ENCODE measurements at places on chromosomes 6 and 20.
A peak's percentile ranks its signal among the peaks of the same experiment; 100 is the strongest.

- no peak for DNase-seq
These were observed 108.5 kb downstream of the MANEA start for GRCh38 chr6:95685822-95686221.

- DNase-seq, result no peak
These were observed 434.3 kb upstream of the IMPG1 start for GRCh38 chr6:76506808-76507207.

DNA sequence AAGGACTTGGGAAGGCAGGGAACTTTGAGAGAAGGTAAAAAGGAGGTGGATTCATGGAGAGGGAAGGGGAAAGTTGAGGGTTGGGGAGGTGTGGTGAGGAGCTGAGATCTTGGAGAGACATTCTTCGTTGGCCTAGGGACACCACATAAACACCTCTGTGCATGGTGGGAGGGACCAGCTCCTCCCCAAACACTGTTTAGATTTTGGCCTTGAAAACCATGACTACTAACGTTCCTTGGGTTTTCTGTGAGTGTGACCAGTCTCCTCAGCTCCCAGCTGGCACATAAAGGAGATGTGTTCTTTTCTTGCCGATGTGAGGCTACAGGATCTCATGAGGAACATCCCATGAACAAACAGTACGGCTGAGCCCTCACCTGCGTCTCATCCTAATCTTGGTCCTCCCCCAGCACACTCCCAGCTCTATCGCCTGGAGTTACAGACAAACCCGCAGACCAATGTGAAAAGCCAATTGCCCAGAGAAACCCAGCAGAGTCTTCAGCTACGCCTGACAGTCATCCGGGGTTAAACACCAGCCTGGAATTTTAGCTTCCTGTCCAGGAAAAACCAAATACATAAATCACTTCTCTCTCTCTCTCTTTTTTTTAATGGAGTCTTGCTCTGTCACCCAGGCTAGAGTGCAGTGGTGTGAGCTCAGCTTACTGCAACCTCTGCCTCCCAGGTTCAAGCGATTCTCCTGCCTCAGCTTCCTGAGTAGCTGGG is 22.0 kb upstream of the DDR1 start:
- peak; percentile 41 for DNase-seq

DNA sequence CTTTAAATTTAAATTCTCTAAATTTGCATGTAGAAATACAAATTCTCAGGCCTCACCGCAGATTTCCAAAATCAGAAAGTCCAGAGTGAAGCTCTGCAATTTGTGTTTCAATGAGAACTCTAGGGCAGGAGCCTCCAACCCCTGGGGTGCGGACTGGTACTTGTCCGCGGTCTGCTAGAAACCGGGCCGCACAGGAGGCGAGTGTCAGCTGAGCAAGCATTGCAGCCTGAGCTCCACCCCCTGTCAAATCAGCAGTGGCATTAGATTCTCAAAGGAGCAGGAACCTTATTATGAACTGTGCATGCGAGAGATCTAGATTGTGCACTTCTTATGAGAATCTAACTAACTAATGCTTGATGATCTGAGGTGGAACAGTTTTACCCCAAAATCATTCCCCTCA is 203.0 kb upstream of the PCSK2 start:
- DNase-seq, result peak; percentile 45

DNA sequence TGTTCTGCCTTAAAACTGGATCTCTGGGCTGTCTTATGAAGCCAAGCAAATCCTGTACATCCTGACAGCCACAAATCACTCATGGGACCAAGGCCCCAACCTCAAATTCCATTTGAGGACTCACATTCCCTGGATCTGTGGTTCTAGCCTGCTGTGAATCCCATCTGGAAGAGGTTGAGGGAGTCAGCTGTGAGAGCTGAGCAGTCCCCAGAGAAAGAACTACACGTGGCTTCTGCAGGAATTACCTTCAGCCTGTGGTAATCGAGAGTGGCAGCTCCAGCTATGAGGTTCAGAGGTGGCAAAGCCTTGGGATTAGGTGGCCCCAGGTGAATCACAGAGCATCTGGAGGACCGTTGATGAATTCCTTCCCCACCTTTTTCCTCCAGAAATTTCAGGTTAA is 245.2 kb downstream of the SLC24A3 start:
- peak; percentile 89 for DNase-seq

GRCh38 chr6:20960067-20960466 is 425.8 kb downstream of the CDKAL1 start:
- no peak for DNase-seq

- DNase-seq, result no peak
These were observed 10.7 kb upstream of the PLEKHG1 start for GRCh38 chr6:150588888-150589499.

DNA sequence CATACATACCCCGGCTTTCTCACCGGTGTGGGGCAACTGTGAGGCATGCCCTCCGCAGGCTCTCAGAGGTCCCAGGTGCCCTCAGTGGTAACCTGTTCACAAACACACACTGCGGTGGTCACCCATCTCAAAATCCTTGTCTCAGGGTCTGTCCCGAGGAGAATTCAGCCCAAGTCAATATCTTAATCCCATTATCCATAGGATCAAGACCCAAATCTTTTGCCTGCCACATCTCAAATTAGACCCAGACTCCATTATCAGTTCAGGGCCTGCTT is 140.8 kb downstream of the CDC5L start:
- no peak for DNase-seq

DNA sequence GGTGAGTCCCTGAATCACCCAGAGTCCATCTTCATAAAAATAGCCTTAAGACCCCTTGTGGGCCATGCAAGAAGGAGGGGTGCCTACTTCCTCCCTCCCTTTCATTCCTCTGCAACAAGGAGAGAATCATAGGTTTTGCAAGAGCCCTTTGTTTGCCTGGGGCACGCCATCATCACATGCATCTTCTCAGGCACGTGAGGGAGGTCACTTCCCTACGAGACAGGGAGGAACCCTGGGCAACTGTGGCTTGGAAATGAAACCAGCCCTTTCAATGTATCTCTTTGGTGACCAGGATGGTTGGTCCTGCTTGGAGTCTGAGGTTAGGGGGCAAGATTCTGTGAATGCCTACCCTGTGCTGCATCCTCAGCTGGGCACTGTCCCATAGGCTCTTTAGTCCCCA is 194.8 kb downstream of the MAFB start:
- peak; percentile 67 for DNase-seq

- DNase-seq, result no peak
These were observed 68.8 kb downstream of the LAMP5 start for GRCh38 chr20:9583151-9583550.

DNA sequence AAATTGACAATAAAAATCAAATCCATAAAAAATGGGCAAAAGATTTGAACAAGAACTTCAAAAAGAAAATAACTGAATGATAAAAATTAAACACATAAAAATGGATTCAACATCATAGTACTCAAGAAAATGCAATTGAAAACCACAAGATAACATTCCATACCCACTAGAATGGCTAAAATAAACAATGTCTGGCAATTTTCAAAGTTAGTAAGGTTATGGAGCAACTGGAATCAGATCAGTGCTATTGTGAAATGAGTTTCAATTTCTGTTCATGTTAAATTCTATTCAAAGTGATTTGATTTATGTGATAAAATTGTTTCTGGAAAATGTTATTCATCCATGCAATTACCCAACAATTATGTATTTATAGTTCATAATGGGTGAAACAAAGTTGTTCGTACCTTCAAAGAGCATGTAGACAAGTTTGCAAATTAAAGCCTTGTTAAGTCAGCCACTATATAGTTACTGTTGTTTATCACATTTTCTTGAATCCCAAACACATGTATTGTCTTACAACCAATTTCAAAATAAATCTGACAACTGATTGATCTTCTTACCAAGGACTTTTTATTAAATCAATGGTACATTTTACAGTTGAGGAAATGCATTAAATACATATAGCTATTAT is 151.5 kb upstream of the CENPW start:
- DNase-seq, result peak; percentile 16

- no peak for DNase-seq
These were observed 448.2 kb downstream of the QKI start for GRCh38 chr6:163862701-163863100.

DNA sequence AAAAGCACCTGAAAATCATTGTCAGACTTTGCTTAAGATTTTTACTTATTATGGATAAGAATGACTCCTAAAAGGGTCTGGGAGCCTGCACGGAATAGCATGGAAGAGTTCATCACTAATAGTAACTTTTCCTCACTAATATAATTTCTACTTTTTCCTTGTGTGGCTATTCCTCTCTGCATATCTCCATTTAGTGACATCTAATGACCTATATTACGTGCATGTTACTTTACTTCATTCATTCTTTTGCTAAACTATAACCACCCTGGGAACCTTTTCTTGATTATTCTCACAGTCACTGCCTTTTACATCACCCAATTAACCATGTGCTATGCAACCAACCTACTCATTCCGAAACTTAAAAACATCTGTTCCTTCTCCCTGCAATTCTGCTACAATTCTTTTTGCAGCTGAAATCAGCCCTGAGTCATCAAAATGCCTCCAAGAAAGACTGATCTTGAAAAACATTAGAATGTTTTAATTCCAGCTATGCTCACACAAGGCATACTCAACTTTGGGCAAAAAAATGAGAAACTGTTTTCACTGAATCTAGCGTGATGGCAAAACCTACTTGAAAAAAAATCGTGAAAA is 313.3 kb downstream of the RNGTT start:
- peak; percentile 67 for DNase-seq

GRCh38 chr6:15881150-15881549 is 218.3 kb upstream of the DTNBP1 start:
- DNase-seq, result peak; percentile 34

GRCh38 chr6:109291902-109292301 is 90.4 kb downstream of the CD164 start:
- DNase-seq, result no peak

DNA sequence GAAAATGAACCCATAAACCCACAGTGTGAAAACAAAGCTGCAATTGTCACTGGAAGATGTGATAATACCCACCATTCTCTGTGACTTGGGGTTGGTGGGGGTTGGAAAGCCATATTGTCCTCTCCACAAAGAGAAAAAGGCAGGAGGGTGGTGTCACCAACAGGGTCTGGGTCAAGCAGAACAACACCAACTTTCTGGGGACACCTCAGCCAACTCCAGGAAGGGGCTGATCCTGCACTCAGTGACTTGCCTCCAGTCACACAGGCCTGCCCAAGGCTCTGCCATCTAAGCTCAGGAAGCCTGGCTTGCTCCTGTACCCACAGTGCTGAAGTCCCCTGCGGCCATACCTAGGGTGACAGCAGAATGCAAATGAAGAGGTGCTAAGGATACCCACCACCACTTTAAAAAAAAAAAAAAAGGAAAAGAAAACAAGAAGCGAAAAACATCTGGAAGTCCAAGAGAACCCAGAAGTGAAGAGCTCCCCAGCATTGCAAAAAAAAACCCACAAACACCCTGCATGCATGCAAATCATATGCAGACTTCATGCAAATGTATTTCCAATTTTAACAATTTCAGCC is 110.6 kb downstream of the PREX1 start:
- no peak for DNase-seq

DNA sequence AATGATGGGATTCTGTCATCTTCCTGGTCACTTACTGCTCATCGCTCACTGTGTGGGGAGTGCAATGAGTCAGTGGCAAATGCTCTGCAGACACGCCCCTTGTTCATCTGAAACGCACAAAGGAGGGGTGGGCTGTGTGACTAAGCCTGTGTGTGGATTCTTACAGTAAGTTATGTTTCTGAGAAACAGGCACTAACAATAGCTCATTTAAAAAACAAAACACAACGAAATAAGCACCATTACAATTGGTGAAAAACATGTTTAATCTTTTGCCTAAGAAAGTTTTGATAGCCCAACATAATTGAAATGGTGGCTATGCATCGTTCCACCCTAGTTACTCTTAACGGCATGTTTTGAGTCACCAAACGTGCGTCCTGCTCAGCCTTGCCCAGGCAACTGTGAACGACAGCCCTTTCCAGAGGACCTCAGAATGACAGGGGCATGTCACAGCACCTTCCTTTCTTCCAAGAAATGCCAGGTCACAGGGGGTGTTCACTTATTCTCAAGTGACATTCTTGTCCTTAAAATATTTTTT is 118.4 kb upstream of the SGK1 start:
- peak; percentile 91 for DNase-seq

- DNase-seq, result peak; percentile 16
These were observed 3.0 kb upstream of the IL17A start for GRCh38 chr6:52183131-52183713.

DNA sequence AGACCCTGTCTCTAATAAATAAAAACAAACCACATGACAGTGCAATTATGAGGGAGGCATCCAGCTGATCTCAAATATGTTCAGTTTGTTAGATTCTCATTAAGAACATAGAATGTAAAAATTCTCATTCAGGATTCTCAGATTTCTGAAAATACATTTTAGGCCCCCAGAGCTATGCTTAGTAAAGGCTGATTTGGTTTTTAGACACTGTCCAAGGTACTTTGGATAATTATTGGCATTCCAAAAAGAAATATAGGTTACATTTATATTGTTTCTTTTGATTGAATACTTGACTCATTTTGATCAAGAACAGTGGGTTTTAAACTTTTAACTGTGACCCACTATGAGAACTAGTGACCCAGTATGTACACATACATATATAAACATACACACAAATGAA is 55.5 kb downstream of the ANKRD6 start:
- no peak for DNase-seq

GRCh38 chr6:44333273-44333919 is 9.1 kb upstream of the SPATS1 start:
- no peak for DNase-seq

DNA sequence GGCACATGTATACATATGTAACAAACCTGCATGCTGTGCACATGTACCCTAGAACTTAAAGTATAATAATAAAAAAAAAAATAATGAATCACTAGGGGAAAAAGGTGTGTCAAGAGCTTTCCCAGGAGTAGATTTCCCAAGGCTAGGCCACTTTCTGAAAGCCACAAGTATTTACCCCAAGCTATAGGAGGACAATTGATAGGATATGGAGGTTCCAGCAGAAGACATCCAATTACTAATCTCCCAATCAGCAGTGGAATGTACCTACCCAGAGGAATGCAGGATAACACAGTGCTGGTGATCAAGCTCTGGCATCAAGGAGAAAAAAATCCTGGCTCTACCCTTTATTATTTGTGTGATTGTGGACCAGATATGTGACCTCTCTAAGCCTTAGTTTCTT is 562.7 kb downstream of the RFPL4B start:
- DNase-seq, result peak; percentile 74

DNA sequence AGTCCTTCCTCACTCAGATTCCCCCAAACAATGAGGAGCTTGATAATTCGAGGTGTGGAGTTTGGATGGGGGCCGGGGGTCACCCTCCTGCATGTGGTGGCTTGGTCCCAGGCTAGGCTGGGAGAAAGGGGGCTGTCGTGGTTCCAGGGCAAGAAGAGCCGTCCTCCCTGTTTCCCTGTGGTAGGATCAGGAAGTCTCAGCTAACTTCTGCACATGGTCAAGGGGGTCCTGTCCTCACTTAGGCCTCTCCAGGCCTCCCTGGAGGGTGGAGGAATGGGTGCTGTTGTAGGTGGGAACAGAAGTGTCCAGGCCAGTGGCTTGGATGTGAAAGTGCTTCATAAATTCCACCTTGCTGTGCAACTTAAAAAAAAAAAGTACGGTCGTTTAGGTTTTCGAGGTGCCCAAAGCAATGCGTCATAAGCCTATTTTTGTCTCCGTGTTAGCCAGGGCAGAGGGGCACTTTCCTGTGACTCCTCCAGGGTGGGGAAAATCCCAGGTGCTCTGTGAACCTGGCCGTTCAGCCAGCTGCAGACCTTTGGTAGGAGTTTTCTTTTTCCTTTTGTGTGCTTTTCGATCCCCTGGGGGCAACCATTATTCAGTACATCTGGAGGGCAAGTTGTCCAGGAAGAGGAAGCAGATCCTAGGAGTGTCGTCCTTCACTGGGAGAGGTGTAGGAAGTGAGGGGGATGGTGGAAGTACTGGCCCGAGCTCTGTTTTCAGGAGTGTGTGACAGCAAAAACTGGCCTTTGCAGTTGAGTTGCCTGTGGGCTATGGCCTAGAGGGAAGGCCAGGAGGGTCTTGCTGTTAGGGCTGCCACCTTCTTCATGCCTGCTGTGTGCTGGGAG is 9.6 kb downstream of the IGF2R start:
- DNase-seq, result peak; percentile 48

Data from RPMI7951 (cell line).